ENCODE measurements at places on chromosomes 4 and X.

DNA sequence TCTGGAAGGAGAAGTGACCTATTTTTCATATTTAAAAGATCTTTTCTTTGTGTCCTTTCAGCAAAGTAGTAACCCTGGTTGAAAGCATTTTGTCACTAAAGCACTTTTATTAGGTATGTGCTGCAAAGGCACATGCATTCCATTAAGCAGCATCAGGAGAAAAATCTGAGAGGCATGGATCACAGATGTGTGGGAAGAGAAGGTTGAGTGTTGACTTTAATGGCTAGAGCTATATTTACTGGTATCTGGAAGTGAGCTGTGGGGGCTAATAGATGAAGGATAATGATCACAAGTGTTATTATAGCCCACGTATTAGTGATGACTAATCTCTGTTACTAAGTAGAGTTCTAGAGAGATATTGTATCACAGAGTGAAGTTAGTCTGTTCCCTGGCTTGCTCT lies 1520.7 kb downstream of the ARAP2 start:
- DNase-seq = no peak

DNA sequence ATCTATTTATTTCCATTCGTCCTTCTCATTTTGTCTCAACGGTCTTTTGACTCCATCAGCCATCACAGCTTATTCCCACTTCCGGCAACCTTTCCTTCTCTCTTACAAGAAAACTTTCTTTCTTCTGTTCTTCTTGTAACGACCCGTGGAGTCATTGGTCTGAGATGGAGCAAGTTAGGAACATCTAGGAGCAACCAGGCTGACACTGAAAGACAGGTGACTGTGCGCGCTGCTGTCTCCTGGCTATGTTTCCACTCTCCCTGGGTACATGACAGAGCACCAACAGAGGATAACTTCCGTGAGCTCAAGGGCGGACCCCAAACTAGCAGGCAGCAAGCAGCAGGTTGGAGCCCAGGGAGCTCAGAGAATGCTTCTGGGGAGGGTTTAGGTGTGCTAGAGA lies 2.5 kb downstream of the FGF5 start:
- DNase-seq = no peak

DNA sequence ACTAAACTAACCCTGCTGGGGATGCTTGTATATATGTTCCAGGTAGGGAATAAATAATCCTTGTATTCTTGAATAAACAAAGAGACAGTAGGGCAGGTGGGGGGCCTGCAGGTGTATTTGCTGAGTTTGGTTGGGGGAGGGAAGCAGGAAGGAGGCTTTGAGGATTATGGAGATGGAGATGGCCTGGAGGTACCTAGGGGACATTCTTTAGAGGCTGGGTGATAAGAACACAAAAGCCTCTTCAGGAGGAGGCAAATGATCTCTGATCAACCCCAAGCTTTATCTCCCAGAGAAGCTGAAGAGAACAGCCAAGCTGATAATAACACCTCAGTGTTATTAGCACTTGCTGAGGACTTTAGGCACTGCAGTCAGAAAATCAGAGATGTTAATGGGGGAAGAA lies 187.7 kb downstream of the MGST2 start:
- no peak for DNase-seq

DNA sequence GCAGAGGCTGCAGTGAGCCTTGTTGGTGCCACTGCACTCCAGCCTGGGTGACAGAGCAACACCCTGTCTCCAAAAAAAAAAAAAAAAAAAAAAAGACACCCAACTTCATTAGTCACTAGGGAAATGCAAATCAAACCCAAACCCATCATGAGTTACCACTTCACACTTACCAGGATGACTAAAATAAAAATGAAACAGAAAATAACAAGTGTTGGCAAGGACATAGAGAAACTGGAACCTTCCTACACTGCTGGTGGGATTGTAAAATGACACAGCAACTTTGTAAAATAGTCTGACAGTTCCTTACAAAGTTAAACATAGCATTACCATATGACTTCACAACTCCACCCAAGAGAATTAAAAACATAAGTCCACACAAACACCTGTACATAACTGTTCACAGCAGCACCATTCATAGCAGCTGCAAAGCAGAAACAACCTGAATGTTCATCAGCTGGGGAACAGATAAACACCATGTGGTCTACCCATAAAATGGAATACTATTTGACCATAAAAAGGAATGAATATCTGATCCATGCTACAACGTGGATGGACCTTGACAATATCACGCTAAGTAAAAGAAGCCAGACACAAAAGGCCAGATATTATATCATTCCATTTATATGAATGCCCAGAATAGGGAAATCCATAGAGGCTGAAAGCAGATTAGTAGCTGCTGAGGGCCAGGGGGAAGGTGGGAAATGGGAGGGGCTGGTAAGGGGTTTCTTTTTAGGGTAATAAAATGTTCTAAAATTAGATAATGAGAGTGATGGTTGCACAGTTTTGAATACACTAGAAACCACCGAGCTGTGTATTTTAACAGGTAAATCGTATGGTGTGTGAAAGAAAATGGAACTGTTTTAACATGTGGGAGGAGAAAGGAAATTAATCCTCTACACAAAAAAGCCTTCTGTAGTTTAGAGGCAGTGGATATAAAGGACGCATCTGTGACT lies 18.3 kb downstream of the CD99L2 start:
- no peak for DNase-seq

All from NCI-H187 (cell line).